ENCODE measurements at places on chromosomes 11 and 22. TPM values are rescaled to one million over a fixed set of nuclear protein-coding genes. Genes with fewer than 3 reads are reported as not detected.
A peak's percentile ranks its signal among the peaks of the same experiment; 100 is the strongest.

GRCh38 chr11:47104261-47104950 lies 72.3 kb downstream of the ARFGAP2 start:
- DNase-seq = no peak

DNA sequence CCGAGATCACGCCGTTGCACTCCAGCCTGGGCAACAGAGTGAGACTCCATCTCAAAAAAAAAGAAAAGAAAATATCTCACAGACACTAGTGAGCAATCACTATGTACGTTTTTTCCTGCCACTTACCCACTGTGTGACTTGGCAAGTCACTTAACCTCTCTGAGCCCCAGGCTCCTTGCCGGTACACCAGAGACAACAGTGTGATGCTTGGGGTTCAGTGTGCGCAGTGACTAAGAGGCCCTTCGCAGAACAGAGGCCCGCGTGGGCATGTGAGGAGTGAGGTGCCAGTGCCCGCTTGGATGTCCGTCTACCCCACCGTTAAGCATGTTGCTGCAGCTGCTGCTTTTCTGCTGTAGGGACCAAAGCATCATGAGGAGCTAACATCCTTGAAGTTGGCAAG lies 6.7 kb downstream of the OAF start:
- DNase-seq = no peak

The GTSE1 gene
- total RNA-seq = 0.39 TPM

GRCh38 chr22:38413085-38414008 lies 41.7 kb downstream of the KCNJ4 start:
- DNase-seq = peak; percentile 83

DNA sequence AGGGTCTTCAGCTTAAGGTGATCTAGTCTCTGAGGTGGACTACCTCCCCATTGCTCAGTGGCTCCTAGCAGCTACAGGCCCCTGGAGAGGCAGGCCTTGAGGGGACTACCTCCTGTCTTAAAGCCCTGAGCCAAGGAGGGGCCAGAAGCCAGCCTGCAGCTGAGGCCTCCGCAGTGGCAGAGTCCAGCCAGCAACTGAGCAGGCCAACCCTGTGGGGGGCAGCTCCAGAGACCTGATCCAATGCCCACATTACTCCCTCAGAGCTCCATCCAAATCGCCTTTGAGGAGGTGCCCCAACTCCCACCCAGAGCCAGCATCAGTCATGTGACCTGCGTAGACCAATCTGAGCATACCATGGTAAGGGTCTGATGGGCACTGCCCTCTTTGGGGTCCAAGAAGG lies 2.7 kb downstream of the C2CD2L start:
- DNase-seq = peak; percentile 78

DNA sequence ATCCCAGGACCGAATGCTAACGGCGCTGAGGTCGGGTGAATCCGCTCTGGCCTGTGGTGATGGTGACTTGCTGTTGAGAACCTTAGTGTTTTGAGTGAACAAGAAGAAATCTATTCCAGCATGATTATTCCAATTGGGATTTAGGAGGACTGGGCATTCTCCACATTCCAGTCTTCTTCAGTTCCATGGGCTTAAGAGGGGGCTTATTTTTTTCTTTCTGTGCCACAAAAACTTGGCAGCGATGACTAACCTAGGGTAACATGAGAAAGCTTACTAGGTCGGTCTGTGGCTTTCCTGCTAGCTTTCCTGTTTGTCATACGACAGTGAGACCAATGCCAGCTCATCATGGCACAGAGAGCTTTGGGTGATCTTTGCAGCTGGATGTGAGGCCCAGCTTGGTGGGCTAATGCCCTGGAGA lies 62.9 kb upstream of the ATXN10 start:
- no peak for DNase-seq

The WEE1 gene
- 17.5 TPM for total RNA-seq

The WNT7B gene
- not detected for total RNA-seq

GRCh38 chr22:46355369-46355995 lies 20.0 kb downstream of the TRMU start:
- no peak for DNase-seq

DNA sequence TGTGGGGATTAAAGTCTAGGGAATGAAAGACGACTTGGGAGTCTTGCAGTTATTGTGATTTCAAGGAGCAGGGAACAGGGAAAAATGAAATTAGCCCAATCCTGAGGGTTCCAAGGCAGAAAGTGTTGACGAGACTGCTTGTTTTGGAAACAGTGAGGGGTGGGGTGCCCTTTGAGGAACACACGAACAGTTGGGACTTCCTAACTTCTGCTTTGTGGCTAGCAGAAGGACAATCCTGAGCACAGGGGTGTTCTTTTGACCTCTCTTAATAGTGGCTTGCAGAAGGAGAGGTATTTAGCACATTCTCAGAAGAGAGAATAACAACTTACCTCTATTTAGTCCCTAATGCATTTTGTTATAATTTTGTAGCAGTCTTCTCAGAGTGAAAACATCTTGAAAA lies 545.9 kb upstream of the ARHGAP42 start:
- DNase-seq = no peak

GRCh38 chr11:22797047-22797446 lies 32.6 kb downstream of the SVIP start:
- no peak for DNase-seq

The CHRM1 gene
- total RNA-seq = not detected

- no peak for DNase-seq
Observed at GRCh38 chr22:31272522-31273446, 19.5 kb downstream of the PIK3IP1 start.

DNA sequence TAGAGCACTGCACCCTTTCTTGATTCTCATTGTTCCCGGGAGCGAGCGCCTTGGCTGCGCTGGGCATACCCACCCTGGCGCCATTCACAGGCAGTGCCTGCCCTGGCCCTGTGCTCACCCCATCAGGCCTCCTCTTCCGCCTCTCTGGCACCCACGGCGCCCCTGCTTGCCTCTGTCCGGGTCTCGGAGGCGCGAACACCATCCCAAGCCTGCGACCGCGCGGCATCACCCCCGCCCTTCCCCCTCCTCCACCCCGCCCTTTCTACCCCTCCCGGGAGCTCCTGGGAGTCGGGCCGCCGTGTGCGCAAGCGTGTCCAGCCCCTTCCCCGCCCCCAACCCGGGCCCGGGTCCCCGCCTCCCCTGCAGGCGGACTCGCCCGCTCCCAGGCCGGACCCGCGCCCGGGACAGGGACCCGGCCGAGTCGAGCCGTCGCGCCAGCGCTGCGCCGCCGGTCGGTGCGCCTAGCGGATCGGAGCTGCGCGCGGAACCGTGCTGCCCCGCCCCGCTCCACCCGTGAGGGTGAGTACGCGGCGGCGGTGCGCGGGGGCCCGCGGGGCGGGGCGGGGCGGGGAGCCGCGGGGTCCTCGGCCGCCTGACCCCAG lies at the start of gene ST3GAL4:
ST3GAL4 (plus strand) TSS at position 363 of the 602 bp plus-strand sequence. CDS start 50,470 bp downstream, outside the sequence.
- peak; percentile 94 for DNase-seq

- DNase-seq = no peak
Observed at GRCh38 chr22:32968746-32969145, 89.4 kb downstream of the SYN3 start.

DNA sequence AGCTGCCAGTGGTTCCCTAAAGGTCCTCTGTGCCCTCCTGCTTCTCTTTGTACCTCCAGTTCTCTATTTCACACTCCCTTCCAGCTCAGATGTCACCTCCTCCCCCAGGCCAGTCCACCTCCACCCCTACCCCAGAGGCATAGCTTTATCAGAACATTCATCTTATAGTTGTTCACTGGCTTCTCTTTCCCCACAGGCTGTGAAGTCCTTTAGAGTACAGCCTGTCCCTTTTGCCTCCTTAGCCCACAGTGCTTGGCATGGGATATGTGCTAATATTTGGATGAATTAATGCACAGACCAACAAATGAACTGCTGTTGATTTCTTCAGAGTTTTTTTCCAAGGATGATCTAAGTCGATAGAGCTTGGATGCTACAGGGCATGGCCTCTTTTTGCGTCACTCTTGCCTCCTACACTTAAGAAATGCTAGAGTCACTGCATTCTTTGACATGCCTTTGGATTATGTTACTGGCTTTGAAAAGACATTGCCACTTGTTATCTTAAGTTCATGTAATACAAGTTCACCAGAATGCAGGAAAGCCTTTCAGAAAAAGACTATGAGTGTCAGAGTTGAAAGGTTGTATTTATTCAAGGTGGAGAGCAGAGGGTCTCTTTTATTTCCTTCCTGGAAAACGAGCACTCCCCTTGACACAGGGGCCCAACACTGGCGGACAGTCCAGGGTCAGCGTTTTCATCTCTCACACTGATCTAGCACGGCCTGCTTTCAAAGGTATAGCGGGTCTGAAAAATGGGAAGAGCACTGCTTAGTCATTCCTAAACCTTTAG lies 75.7 kb downstream of the PISD start:
- DNase-seq = no peak

GRCh38 chr11:111776398-111777093 lies 10.4 kb upstream of the PPP2R1B start:
- no peak for DNase-seq

DNA sequence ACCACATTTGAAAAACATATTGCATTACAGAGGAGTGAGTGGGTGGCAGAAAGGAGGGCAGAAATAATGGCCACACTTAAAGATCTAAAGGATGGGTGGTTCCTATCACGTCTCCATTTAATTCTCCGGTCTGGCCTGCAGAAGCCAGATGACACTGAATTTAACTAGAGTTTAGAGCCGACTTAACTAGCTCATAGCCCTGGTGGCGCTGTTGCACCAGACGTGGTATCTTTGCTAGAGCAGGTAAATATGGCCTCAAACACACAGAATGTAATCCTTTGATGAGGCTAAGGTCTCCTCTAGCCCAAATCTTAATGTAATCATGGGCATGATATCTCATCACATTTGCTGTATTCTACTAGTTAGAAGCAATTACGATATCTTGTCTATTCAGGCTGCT lies 51.5 kb upstream of the GAL start:
- peak; percentile 39 for DNase-seq

The NAALADL1 gene
- total RNA-seq = 15.2 TPM

GRCh38 chr11:118491041-118491440 lies 36.2 kb upstream of the TTC36 start:
- no peak for DNase-seq

GRCh38 chr22:39634530-39635405 lies 64.2 kb downstream of the CACNA1I start:
- DNase-seq = no peak

DNA sequence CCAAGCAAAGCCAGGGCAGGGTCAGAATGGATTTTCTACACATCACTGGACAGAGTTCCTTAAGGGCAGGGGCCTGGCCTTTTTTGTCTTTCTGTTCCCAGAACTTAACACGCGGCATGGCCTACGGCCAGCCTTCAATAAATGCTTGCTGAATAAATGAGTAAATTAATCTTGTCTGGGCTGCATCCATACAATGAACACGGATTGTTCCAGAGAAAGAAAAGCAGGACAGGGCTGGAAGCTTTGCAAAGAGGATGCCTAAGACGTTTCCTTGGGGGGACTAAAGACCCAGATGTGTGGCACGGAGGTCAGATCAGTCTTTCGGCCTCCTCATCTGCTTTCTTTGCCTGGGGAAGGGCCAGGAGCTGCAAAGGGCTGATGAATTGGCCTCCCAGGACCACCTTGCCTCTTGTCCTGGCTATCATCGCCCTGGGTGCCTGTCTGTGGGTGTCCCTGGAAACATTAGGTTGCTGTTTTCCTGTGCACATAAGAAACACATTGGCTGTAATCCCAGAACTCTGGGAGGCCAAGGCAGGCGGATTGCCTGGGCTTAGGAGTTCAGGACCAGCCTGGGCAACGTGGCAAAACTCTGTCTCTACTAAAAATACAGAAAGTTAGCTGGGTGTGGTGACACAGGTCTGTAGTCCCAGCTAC lies 20.8 kb upstream of the RFPL3 start:
- peak; percentile 51 for DNase-seq

The NPAS4 gene
- total RNA-seq = not detected

DNA sequence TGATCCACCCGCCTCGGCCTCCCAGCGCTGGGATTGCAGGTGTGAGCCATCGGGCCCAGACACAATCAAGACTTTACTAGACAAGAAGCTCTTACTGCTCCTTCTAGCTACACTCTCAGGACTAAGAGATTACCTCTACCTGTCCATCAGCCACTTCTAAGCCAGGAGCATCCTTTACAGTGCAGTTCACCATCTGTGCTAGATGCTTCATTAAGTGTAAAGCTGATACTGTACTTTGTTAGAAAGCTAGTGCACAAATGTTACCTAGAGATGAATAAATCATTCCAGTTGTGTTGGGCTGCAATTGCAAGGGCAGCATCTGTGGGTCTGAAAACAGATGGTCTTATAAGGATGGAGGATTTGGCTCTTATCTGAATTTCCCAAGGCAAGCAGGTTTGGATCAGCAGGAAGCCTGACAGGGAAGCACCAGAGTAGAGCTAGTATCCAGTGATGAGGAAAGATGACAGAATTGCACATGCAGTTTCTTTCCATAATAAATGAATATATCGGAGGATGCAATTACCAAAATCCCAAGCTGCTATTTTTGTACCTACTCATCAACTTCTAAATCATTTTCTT lies 58.3 kb downstream of the FAM168A start:
- DNase-seq = no peak

The DUSP8 gene
- total RNA-seq = 14.8 TPM
